ENCODE measurements at places on chromosomes 2 and 18.

GRCh38 chr18:57576316-57576715, 10.2 kb downstream of the FECH start:
- no peak for DNase-seq

DNA sequence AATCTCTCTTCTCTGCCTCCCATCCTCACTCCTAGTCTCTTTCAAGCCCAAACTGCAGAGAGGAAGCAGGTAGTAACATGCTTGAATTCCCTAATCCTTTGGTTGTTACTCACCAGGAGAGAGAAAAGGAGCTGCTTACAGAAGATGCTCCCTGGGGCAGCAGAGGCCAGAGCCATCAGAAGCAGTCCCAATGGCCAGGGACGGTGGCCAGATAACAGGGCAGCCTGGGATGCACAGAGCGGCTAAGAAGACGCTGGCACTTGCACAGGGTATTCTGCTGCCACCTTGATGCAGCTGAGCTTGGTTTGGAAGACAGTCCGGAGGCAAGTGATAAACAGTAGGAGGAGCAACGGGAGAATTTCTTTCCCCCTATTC, 250 bp downstream of the DSC1 start:
- DNase-seq: no peak

DNA sequence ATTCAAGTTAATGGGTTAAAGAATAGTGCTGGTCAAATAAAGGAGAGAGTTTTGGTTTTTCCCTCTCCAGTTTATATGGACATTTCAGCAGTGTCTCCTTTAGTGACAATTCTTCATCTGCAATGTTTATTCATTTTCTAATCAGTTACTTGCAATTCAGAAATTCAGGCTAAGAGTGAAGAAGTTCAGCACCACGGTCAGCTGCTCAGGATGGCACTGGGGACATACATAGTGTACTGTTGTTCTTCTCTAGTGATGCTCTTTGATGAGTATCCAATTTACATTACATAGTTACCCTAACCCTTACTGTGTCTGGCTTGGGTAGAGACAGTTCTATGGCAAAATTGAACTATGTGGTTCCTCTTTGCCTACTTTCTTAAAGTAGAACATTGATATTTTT, 412.7 kb downstream of the CNTNAP5 start:
- DNase-seq: no peak

- DNase-seq: no peak
Measured at GRCh38 chr2:10286216-10287037, 16.3 kb upstream of the HPCAL1 start.

DNA sequence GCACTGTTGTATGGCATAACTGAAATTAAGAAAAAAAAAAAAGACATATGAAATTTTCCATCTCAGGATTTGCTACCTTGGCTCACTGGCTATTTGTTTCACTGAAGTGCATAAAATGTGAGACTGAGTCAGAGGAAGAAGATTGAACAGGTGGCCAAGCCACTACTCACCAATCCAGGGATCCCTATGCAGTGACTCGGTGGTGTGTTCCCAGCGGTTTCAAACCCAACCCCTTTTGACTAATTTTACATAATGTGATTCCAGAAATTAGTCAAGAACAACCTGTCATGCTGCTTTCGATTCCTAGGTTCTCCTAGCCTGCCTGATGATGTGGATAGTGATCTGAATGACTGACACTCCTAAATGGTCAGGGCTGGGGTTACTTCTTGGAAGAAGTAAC, 77.3 kb downstream of the KLHL14 start:
- DNase-seq: no peak

GRCh38 chr2:148338541-148338940, 306.0 kb upstream of the EPC2 start:
- no peak for DNase-seq

- DNase-seq: no peak
Measured at GRCh38 chr18:66582211-66582610, 21.7 kb downstream of the CDH19 start.

GRCh38 chr2:10846110-10846861, 33.7 kb upstream of the PDIA6 start:
- no peak for DNase-seq

- DNase-seq: no peak
Measured at GRCh38 chr18:25759111-25759510, 331.3 kb downstream of the SS18 start.

DNA sequence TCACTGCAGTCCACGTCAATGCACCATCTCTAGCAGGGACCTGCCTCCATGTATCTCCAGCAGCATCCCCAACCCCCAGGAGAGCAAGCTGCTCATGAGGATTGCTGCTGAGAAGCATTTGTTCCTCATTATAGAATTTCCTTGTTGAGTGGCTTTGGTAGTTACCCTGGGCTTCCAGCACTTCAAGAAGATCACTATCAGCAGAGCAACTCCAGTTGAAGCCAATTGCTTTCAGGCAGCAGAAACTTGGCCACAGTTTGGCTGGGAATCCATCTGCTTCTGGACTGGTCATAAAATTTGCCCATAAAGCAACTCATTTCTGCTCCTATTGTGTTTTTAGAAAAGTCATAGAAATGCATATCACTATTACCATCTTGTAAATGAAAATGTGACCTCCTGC, 17.4 kb downstream of the TRPM8 start:
- no peak for DNase-seq

- no peak for DNase-seq
Measured at GRCh38 chr2:143819190-143819735, 690.0 kb downstream of the ARHGAP15 start.

DNA sequence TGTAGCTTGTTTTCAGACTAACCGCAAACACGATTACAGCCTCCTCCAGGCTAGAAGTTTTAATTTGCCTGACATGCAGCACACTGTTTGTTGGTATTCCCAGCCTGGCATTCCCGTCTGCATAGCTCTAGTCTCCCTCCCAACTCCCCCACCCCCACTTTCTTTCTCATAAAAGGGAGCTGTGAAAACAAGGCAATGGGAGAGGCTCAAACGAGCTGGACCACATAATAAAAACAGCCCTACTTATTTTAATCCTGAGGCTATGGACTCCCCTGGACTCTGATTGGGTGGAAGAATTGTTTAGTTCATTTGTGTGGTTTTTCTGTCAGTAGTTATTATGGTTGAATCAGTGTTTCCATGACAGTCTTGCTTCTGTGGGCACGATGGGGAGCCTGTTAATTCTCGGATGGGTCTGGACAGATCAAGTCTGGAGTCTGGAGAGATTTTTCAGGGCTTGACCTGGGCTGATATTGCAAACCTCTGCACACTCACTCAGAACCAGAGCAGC, 1.2 kb downstream of the STON1 start:
- no peak for DNase-seq

DNA sequence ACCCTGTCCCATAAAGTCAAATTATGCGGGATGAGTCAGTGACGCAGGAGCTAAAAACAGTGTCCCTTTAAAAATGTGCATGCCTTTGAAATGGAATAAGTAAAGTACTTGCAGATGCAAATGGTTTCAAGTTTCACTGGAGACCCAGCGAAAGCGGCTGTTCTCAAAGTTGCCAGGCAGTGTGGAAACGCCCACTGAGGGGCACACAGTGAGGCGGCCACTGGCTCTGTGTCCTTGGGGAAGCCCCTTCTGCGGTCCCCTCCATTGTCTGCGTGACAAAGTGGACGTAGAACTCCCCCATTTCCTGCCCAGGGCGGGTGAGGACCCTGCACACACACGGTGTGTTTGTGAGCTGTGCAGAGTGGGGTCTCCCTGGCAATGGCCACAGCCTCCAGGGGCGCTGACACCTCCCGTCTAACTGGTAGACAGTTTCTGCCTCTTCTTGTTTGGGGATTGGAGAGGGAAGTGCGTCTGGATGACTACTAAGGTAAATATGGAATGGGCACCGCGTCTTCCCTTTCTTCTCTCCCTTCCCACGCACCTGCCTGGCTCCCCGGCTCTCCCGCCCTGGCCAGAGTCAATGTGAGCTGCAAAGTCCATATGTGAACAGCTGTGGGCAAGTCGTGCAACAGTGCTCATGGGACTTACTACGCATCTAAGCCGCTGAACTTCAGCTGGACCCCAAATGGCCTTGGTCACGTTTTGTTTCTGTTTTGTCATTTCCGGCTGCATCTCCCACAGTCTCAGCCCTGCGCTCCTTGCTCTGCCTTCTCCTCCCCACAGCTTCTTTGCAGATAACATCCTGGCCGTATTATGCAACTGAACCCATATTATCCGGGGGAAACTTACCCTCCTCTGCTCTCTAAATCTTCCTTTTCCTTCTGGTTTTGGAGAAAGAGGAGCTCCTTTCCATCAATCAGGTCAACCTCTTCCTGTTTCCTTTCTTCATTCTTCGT, 33.7 kb upstream of the ZNF516 start:
- DNase-seq: no peak

DNA sequence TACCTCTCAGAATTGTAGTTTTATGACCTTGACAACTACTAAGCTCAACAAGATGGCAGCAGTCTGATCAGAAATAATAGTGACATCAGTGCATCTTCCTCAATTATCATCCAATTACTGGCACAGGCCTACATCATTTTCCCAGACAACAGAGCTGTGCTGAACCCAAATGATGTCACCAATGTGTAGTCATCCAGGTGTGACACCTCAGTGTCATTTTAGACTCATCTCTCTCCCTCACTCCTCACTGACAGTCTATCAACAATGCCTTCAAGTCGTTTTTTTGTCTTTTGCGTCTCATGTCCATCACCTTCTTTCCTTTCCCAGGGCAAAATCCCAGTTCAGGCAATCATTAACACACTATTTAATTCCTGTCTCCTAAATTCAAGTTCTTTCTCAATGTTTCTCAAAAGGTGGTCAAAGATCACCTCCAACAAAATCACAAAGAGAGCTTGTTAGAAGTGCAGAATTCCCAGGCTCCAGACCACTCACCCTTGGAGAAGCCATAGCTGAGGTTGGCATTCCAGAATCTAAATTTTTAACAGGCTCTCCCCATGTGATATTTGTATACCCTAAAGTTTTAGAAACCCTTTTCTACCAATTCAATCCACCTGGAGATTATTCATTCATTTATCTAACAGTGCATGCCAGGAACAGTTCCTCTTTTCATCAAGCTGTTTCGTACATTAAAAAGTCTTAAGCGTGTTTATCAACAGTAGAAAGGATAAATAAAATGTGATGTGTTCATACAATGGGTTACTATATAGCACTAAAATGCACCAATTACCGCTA, 125.3 kb upstream of the KLF7 start:
- DNase-seq: no peak

DNA sequence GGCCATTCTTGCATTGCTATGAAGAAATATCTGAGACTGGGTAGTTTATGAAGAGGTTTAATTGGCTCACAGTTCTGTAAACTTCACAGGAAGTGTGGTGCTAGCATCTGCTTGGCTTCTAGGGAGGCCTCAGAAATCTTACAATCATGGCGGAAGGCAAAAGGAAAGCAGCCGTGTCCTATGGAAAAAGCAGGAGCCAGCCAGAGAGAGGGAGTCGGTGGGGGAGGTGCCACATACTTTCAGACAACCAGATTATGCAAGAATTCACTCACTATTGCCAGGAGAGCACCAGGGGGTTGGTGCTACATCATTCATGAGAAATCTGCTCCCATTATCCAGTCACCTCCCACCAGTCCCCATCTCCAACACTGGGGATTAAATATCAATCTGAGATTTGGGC, 64.1 kb downstream of the CPS1 start:
- no peak for DNase-seq

GRCh38 chr2:210577263-210578071, 21.1 kb downstream of the CPS1 start:
- DNase-seq: no peak

- no peak for DNase-seq
Measured at GRCh38 chr2:26483957-26484565, 6.1 kb upstream of the OTOF start.
